ENCODE measurements at places on chromosomes 5 and 9.

GRCh38 chr9:14341437-14342122, 27.6 kb upstream of the NFIB start:
- DNase-seq: no peak

DNA sequence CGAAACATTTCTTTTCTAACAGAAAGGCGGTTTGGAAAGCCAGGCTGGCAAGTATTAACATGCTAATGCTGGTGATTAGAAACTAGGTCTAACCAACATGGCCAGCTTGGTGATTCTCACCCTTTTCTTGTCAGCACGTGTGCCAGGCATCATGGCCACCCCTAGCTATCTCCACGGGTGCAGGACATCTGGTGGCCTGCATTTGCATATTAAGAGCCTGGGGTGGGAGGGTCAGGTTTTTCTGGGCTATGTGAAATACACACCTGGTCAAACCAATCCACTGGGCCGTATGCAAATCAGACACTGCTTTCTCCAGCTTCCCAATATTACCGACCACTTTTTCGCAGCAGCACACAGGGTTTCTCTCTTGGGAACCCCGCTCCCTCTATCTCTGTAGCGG, 612.1 kb downstream of the PTPRD start:
- no peak for DNase-seq

GRCh38 chr9:136850866-136851775, 1.0 kb upstream of the MAMDC4 start:
- no peak for DNase-seq

DNA sequence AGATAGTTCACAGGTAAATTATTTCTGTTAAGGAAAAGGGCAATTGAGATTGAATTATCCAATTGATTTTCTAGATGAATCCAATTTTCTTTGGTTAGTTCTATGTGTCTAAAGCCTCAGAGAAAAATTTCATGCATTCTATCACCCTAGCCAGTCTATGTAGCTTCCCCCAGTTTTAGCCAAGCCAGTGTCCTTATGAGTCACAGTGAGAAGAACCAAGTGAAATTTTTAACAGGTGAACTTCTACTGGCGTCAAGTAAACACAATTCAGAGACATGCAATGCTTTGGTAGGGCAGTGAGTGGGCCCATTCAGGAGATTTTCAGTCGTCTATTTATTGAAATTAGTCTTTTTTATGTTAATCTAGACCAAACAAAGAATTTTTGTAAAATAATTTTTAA, 1077.4 kb upstream of the ARRDC3 start:
- no peak for DNase-seq

- no peak for DNase-seq
These were observed 107.9 kb downstream of the ARHGAP26 start for GRCh38 chr5:142878111-142878510.

- no peak for DNase-seq
These were observed 56.7 kb upstream of the CLINT1 start for GRCh38 chr5:157915638-157916037.

DNA sequence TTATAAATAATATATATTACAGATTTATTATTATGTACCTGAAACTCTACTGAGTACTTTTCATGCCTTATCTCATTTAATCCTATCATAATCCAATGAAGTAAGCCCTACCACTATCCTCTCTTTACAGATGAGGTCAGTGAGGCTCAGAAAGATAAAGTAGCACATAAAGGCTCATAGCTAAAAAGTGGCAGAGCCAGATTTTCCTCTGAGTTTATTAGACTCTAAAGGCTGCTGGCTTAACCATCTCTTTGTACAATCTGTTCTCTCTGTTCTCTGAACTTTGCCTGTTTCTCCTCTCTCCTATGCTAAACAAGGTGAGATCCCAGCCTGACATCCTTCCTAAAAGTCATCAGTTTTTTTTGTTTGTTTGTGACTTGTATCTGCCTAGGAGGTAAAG, 311.2 kb downstream of the KCTD16 start:
- DNase-seq: no peak

DNA sequence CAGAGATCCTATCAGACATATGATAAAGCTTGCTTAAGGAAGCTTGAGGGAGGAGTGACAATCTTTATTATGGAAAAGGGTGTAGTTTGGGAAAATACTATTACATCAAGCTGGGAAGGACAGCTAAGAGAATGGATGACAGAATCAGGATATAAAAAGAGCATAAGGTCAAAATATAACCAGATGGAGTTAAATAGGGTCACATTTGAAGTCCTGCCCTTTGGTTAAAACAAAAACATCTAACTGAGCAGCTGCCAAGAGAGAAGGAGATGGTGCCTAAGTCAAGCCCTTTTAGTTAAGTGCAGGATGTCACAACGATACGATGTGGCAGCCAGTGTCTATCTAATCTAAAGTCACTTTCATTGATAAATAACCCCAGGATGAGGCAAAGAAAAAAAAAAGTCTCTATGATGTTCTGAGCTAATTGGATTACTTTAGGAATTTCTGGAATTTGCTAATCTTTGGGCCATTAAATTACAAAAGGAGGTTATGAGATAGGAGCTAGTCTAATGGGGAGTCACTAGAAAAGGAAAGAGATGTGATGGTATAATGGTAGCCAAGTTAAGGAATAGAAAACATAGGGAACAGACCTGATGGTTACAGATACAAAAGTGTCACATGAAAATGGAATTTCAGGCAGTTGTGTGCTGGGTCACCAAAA, 365.2 kb downstream of the PDE4D start:
- no peak for DNase-seq

DNA sequence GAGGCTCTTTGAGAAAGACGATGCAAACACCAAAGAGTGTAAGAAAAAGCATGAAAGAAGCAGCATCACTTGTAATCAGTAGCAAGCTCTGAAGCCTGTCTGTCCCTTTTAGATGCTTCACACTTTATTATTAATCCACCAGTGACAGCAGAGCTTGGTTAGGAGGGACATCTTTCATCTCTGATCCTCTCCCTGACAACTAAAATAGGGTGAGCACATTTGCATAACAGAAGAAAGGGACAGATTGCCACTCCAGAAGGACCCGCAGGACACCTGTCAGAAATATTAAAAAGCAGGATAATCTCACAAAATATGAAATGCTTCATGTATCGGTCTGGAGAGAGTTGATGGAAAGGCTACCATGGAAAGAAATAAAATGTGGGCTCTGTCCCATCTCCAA, 71.4 kb upstream of the MAP1B start:
- DNase-seq: no peak

GRCh38 chr9:2889023-2889422, 45.1 kb upstream of the PUM3 start:
- no peak for DNase-seq

- DNase-seq: no peak
These were observed 89.4 kb downstream of the RGS7BP start for GRCh38 chr5:64595031-64595855.

- no peak for DNase-seq
These were observed 112.4 kb downstream of the ANXA2R start for GRCh38 chr5:42927730-42928129.

DNA sequence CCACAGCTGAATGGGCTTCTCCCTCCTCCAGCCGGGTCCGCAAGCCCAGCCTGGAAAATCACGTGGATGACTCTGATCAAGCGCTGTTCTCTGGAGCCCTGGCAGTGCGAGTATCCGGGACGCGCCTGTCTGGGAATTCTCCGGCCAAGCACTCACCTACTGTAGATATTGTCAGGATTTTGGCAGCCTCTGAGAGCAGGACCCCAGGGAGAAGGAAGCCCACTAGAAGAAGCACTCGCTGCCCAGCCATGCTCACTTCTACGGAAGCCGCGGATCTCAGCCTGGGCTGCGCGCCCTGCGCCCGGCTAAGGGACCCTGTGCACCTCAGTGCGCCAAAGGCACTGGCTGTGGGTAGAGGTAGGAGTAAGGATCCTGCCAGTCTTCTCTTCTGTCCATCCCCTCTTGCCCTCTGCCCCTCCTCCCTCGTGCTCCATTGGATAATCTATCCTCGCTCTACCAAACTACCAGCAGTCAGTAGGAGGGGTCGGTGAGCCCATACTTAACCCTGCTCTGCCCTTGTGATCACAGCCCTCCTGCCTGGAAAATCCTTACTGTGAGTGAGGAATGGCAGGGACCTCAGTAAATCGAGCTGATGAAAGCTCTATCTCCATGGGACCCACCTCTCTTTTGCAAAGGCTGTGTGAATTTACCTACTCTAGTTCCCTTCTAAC, at the start of gene UGT3A2:
UGT3A2 (minus strand) TSS at position 343 of the 671 bp plus-strand sequence; CDS start at position 250, 93 bp downstream.
- DNase-seq: no peak

DNA sequence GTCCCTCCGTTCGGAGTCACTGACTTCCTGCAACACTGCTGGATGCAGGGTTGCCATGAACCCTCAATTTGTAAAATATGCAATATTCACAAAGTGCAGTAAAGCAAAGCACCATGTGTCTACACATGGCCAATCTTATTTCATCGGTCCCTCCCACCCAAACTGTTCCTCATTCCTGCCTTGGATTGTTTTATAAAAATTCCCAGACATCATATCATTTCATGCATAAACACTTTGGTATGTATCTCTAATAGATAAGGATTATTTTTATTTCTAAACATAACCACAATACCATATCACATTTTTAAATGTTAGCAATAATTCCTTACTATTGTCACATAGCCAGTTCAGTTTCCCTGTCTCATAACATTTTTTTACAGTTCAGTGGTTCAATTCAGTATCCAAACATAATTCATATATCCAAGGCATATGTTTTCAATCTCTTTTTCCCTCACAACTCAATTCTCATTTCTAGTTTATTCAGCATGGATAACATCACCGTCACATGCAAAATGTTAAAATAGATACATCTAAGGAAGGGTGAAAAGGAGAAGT, 82.0 kb upstream of the PCAT7 start:
- DNase-seq: no peak

DNA sequence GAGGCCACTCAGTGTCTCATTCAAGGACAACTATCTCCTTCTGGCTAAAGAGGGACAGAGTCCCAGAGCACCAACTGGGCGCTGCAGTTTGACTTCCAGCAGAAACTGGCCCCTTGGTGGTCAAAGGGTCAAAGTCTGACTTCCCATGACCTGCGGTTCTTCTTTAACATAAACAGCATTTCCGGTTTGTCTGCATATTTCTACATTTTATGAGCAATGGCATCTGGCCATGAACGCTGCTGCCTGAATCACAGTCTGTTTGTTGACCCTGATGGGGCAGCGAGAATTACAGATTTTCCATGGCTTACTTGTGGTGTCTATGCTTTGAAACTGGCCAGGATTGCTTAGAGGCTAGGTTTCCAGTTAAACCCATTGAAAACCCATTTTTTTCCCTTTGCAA, 1.3 kb downstream of the TNFSF15 start:
- no peak for DNase-seq

DNA sequence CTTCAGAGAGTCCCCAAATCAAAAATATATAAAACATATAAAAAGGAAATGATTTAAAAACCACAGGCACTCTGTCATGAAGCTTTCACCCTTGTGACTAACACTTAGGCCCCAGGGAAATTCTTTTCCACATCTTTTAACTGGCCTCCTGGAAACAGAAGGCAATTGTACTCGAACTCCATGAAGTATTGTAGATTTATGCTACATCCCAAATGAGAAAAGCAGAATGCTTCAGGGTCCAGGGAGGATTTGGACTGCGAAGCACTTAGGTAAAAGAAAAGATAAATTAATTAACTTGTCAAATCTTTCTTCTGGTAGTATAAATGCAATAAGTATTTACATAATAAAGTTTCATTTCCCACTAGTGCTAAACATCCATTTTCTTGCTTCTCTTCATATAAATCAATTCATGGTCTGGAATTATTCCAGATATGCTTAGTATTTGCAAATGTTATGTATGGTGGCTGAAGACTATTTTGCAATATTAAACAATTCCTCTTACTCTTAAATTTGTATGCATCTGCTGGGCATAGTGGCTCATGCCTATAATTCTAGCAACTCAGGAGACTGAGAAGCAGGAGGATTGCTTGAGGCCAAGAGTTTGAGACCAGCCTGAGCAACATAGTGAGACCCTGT, 64.9 kb upstream of the ELL2 start:
- DNase-seq: no peak

DNA sequence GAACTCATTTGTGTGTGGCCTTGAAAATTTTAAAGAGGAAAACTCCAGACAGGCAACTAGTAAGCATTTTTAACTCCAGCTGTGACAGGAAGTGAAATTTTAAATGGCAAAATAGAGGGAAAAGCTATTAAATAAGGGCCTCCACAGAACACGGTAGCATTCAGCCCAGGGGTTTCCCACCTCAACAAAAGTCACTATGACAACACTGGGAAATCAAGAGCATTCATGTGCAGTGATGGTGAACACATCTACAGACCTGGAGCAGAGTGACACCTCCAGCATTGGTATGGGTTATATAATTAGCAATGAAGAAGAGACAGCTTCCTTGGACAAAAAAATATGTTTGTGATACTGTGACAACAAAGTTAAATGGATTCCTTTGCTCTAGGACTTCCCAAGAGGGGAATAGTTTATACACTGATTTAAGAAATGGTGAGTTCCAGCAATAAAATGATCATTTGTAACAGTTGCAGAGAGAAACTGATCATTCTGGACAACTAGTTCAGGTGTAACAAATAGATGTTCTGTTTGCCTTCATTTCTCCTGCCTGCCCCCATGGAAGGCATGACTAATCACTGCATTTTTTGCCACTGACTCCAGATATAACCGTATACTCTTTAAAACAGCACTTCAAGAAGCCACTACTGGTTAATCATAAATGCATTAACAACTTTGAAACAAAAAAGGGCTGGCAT, 93.3 kb upstream of the SLC44A1 start:
- no peak for DNase-seq

DNA sequence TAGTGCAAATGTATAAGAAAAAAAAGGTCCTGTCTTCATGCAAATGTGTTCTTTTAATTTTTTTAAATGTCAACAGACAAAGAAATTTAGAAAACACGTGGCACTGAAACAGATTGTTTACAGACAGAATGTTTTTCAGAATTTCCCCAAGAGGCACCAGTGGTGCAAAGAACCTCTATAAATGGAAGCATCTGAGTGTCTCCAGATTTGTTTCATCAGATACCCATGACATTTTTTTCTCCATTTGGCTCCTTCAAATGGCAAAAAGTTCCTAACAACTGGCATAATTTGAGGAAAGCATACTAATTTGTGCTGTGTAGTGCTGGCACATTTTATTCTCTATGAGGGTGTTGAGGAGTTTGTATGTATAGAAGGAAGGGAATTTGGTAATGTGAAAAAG, 15.0 kb downstream of the CCDC192 start:
- DNase-seq: no peak

GRCh38 chr5:42642006-42642405, 114.6 kb upstream of the CCDC152 start:
- DNase-seq: no peak

- DNase-seq: no peak
These were observed 555.0 kb downstream of the RAB3C start for GRCh38 chr5:59137846-59138245.

GRCh38 chr5:112642885-112643284, 94.8 kb upstream of the APC start:
- no peak for DNase-seq

GRCh38 chr5:134106991-134107701, 7.3 kb upstream of the TCF7 start:
- no peak for DNase-seq

All from bone marrow (tissue), 2 donors.